A549 treated with Hydrocortisone at 1 μM for 4 hours (cell line): ENCODE measurements at places on chromosomes 3 and 15. TPM values are rescaled to one million over a fixed set of nuclear protein-coding genes. Genes with fewer than 3 reads are reported as not detected.

KAT2B gene
- 4.4 to 7.6 TPM (median 6.1 TPM) in 5 replicates for total RNA-seq

OCA2 gene
- total RNA-seq, result 0.11 to 0.31 TPM (median 0.29 TPM) in 5 replicates

EPHB3 gene
- 0.15 to 0.21 TPM (median 0.20 TPM) in 5 replicates for total RNA-seq

RPUSD2 gene
- 12.1 to 15.4 TPM (median 14.7 TPM) in 5 replicates for total RNA-seq
